Astrocyte (in vitro differentiated cells and primary cell): ENCODE measurements at places on chromosomes 13 and 19. TPM values are rescaled to one million over a fixed set of nuclear protein-coding genes. Genes with fewer than 3 reads are reported as not detected.

Gene PRX
- 1.5 and 2.6 TPM in 2 replicates for total RNA-seq

Gene GAPDHS
- total RNA-seq, result not detected in 2 replicates

DNA sequence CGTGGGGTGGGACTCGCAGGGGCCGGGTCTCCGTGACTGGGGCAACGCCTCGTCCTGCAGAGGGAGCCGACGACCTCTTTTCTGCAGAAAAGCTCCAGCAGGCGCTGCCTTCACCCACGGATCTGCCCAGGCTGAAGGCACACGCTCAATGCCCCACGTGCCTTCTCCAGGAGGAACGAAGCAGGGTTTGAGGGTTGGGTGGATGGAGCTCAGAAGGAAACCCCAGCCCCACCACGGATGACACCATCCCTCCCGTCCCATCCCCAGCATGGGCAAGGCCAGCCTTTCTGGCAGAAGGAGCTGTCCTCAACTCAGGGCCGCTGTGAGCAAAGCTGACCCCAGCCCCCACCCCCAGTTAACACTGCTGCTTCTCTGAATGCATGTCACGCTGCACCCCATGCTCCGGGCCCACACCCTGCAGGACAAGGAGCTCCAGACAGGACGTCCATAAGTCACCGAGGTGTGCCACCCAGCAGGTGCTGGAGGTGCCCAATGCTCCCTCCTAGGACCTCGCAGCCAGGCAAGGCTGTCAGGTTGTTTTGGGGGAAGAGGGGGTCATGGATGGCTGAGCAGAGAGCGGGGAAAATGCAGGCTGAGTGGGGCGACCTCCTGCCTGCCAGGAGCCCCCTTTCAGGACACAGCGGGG, 7.4 kb downstream of the C19orf25 start:
- no peak overlapping the region for H3K27ac ChIP-seq
- no peaks in the 10 kb centered on the region for H3K36me3 ChIP-seq
- no peak overlapping the region for H3K4me3 ChIP-seq
- no peak for DNase-seq
- H3K4me1 ChIP-seq, result peaks cover 12% of the 10 kb centered on the region

- DNase-seq, result no peak
- H3K27me3 ChIP-seq, result no peaks in the 10 kb centered on the region
- H3K4me3 ChIP-seq, result no peak overlapping the region
- peaks cover 6% of the 10 kb centered on the region for H3K36me3 ChIP-seq
- H3K27ac ChIP-seq, result no peak overlapping the region
Measured at GRCh38 chr19:47379381-47379938, 30.3 kb downstream of the DHX34 start.

GRCh38 chr19:44857837-44858236, 11.7 kb downstream of the NECTIN2 start:
- H3K4me1 ChIP-seq, result peaks cover 11% of the 10 kb centered on the region
- H3K27me3 ChIP-seq, result no peaks in the 10 kb centered on the region
- no peak for DNase-seq
- no peak overlapping the region for H3K27ac ChIP-seq

- no peaks in the 10 kb centered on the region for H3K36me3 ChIP-seq
- no peak overlapping the region for H3K27ac ChIP-seq
- H3K4me3 ChIP-seq, result no peak overlapping the region
- H3K4me1 ChIP-seq, result no peaks in the 10 kb centered on the region
- H3K27me3 ChIP-seq, result peaks cover 8% of the 10 kb centered on the region
Measured at GRCh38 chr19:48085904-48086864, 24.4 kb downstream of the PLA2G4C start.

DNA sequence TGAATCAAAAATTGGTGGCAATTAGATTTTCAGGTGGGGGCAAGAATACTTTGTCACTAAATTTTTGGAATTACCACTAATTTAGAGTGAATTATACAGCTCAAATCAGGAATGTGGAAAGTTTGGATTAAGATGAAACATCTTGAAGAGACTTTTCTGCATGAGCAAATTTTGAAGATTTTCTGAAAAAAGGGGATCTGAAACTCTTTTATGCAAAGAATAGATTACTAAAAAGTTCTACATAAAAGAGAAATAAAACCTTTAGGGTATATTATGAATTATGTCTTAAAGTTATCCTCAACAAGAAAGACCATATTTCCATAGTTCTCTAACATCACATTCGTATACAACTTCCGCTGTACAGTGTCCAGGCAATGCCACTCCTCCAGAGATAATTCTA, 36.7 kb downstream of the ZNF93 start:
- H3K36me3 ChIP-seq, result peaks cover 19% of the 10 kb centered on the region
- no peak overlapping the region for H3K27ac ChIP-seq
- H3K27me3 ChIP-seq, result no peaks in the 10 kb centered on the region
- no peaks in the 10 kb centered on the region for H3K4me1 ChIP-seq
- no peak overlapping the region for H3K4me3 ChIP-seq
- DNase-seq, result no peak

DNA sequence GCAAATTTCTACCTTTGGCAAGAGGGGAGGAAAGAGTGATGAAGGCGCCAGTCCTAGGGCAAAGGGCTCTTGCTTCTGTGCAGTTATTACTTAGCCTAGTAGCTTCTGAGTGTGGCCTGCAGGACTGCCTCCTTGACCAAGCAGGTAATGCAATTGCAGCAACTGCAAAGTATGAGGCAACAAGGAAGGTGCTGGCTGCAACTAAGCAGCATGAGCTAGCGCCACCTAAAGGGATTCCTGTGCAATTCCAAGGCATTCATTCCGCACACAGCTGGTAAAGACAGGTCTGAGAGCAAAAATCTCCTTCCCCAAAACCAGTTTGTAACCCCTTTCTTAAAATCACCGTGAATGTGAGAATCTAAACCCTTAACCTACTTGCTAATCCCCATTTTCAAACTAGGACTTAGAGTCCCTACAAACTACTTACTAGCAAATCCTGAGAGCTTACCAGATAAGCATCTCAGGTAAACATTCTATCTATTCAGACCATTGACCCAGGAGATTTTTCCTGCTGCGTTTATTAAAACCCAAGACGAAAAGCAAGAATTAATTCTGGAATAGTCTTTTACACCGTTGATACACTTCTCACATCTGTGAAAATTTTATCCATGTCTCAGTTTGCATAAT, 62.9 kb downstream of the DCT start:
- H3K27ac ChIP-seq, result no peak overlapping the region
- H3K36me3 ChIP-seq, result no peaks in the 10 kb centered on the region
- peak; percentile 18 for DNase-seq
- no peak overlapping the region for H3K4me3 ChIP-seq
- H3K27me3 ChIP-seq, result no peaks in the 10 kb centered on the region
- H3K4me1 ChIP-seq, result no peaks in the 10 kb centered on the region
